ENCODE measurements at places on chromosomes 7 and 10.

DNA sequence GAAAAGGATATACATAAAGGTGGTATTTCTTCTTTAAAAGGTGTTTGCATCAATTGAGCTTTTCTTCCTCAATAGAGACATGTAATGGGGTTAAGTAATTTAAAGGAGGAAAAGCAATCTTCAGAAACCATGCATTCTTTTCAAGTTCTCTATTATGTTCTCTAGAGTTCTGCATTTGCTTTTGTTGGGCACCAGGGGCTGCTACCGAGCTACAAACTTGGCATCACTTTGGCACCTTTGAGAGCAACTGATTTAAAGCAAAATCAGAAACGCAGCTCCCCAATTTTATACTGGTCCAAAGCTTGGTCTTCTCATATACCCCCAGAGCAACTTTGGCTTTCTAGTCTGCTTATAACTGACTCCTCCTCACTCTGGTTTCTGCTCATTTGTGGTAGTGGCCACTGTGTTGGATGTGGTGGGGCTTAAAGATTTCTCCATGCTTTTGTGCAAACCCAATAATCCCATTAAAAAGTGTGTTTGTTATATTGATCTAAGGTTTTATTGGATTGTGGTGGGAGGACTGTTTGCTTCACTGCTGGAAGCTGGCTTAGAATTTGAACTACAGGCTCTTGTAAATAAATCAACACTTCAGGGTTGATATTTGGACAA, 712.1 kb downstream of the PHTF2 start:
- no peaks in the 10 kb centered on the region for H3K36me3 ChIP-seq
- H3K4me1 ChIP-seq, result no peaks in the 10 kb centered on the region
- H3K27ac ChIP-seq, result no peak overlapping the region
- DNase-seq, result no peak
- H3K27me3 ChIP-seq, result no peaks in the 10 kb centered on the region
- no peak overlapping the region for H3K4me3 ChIP-seq

GRCh38 chr7:49783446-49783845, 10.0 kb downstream of the VWC2 start:
- H3K4me1 ChIP-seq, result no peaks in the 10 kb centered on the region
- peaks cover 15% of the 10 kb centered on the region for H3K27me3 ChIP-seq
- no peak overlapping the region for H3K4me3 ChIP-seq
- no peak overlapping the region for H3K27ac ChIP-seq
- DNase-seq, result no peak

DNA sequence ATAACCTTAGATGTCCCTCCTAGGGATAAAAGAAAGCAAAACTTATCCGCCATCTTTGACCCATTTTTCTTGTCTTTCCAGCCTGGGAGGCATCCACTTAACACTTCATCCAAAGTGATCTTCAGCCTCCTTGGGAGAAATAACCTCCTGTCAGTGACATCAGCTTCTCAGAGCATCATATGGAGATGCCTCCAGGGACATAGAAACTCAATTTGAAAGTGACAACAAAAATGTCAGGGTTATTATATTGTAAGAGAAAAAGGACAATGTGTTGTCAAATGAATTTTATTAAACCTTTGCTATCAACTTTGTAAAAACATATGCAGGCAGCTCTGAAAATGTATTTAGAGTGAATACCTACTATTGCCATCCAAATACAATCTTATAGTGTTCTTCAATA, 371.2 kb upstream of the ADARB2 start:
- H3K27me3 ChIP-seq, result no peaks in the 10 kb centered on the region
- H3K4me1 ChIP-seq, result peaks cover 22% of the 10 kb centered on the region
- H3K4me3 ChIP-seq, result no peak overlapping the region
- H3K36me3 ChIP-seq, result no peaks in the 10 kb centered on the region

DNA sequence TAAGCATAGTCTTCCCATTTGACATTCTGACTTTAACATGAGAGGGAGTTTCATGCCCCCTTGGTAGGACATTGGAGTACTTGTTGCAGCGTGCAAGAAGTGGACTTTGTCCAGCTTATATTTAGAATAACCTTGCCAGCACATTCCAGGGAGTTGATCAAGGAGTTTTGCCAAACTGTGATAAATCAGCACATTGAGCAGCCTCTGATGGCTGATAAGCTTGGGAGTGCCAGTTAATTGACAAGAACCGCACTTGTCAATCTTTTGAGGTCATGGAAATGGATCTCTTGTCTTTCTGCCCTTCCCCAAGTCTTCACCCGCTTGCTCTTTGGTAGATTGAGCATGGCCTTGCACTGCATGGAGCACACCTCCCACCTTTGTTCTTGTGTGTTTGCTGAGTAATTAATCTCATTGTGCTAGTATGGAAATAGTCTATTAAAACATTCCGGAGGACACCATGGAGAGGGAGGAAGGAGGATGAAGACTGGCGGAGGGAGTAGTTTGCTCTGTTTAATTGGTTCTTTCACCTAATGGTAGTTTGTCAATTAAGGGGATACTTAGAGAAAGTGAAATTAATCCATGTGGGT, 668.5 kb upstream of the GALNT17 start:
- H3K27ac ChIP-seq, result no peak overlapping the region
- H3K36me3 ChIP-seq, result no peaks in the 10 kb centered on the region
- H3K27me3 ChIP-seq, result no peaks in the 10 kb centered on the region
- H3K4me1 ChIP-seq, result no peaks in the 10 kb centered on the region

GRCh38 chr7:139886206-139886605, 57.1 kb downstream of the TBXAS1 start:
- H3K4me3 ChIP-seq, result no peak overlapping the region
- no peak for DNase-seq
- no peaks in the 10 kb centered on the region for H3K27me3 ChIP-seq
- no peak overlapping the region for H3K27ac ChIP-seq

GRCh38 chr10:60171436-60172013, 218.2 kb downstream of the ANK3 start:
- H3K36me3 ChIP-seq, result no peaks in the 10 kb centered on the region
- H3K4me1 ChIP-seq, result peaks cover 27% of the 10 kb centered on the region
- no peaks in the 10 kb centered on the region for H3K27me3 ChIP-seq
